ENCODE measurements at places on chromosomes 6 and 20. TPM values are rescaled to one million over a fixed set of nuclear protein-coding genes. Genes with fewer than 3 reads are reported as not detected.

BPIFA2 gene
- not detected for total RNA-seq

TSHZ2 gene
- total RNA-seq, result 5.2 TPM

ZSCAN23 gene
- total RNA-seq, result 1.2 TPM

BMP7 gene
- total RNA-seq, result 32.2 TPM

FLOT1 gene
- 238 TPM for total RNA-seq

PSMF1 gene
- 130 TPM for total RNA-seq

TOX2 gene
- total RNA-seq, result 0.47 TPM

- no peak for DNase-seq
Measured at GRCh38 chr6:75142721-75143120, 63.1 kb downstream of the COL12A1 start.

DNA sequence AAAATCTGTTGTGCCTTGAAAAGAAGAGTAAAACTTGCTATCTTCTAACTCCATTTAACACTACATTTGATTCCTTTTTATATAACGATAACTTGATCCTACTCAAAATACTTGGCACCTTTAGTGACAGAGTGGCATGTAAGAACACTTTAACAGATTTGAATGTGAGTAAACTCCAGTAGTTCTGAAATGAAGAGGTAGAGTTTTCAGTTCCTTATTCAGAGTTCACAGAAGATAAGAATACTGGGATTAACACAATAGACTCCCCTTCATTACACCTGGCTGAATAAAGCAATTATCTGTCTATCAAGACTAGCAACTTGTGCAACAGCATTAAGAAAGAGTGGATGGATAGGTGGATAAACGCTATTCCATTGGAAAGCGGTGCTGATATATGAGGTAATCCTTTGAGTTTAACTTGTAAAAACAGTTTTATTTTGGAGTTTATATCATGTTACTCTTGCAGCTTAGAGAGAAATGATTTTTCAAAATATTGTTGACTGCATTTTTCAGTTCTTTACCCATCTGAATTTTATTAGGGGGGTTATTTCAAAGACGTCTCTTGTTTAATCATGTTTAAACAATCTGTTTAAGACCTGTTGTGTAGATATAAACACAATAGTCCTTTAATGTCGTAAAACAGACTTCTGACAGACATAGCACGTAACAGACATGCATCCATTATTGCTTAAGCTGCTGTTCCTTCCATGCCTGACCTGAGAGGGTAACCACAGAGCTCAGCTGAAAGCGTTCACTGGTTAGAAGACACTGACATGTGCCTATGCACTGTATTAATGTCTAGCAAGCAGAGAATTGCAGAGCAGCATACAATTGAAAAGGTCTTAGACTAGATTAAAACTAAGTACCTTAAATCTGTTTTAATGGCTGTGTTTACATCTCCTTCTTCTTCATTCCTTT is 102.4 kb upstream of the SUPT3H start:
- DNase-seq, result no peak

DNA sequence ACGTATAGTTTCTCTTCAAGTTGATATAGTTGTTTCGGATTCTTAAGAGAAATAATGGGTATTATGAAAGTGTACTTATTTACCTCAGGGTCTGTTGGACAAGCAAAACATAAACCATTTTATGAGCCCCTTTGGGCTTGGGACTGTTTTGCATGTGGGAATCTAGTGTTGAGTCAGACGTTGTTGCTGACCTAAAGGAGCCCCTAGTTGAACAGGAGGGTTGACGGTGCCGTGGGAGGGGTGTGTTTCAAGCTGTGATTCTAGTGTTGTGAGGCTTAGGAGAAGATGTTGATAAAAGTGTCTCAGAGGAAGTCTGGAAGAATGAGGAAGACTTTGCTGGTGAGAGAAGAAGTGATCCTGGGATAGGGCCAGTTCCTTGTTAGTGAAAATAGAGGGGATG is 140.0 kb downstream of the ARID1B start:
- DNase-seq, result no peak

GRCh38 chr20:382291-383115 is 1.9 kb downstream of the TRIB3 start:
- no peak for DNase-seq

GRCh38 chr6:36847991-36848390 is 8.7 kb upstream of the CPNE5 start:
- DNase-seq, result no peak

DNA sequence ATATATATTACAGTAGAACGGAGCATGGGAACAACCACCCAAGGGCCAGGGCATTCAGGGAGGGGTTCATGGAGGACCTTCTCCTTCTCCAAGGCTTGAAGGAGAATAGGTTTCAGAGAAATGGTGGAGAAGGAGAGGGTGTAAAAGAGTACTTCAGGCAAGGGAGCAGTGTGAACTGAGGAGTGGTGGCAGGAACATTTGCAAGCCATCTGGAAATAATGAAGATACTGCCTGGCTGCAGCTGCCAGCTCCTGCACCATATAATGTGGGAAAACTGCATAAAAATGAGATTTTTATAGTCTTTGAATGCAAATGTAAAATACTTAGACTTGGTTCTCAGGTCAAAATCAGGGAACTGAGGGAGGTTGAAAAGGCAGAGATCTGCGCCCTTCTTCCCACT is 9.6 kb upstream of the DEFB121 start:
- no peak for DNase-seq

DNA sequence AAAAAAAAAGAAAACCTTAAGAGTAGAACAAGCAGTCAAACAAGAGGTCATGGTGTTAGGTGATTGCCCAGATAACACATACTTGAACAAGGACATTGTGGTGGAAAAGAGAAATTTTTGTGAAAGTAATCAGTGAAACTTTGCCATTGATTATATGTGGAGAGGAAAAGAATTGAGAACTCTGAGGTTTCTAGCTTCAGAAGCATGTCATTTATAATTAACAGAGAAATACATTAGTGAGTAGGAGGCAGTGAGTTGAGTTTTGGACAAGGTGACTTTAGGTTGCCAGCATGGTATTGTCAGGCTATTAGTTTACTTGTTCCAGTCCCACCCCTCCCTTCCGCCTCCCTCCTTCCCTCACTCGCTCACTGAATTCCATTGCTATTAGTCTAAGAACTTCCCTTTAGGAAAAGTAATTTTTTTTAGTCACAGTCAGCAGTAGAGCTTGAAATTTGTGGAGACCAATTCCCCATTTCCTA is 17.2 kb downstream of the TAB2 start:
- no peak for DNase-seq

GRCh38 chr6:107737397-107737793 is 86.7 kb downstream of the SCML4 start:
- no peak for DNase-seq

DNA sequence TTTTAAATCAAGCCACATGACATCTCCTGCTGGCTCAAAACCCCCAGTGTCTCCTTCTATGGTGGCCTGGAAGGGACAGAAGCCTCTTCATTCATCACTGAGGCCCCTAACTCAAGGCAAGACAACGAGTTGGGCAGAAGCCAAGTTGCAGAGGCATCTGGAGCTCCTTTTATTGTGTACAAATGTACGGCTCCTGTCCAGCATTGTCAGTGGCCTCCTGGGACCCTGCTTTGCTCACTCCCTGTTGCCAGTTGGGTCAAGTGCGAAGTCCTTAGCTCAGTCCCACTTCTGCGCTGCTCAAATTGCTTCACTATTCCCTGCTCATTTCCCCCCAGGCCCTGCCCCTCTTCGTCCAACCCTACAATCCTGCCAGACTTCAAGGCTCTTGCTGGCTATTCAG is 181.2 kb upstream of the PMEPA1 start:
- no peak for DNase-seq

All from left ventricle myocardium superior (tissue), 1 donor.